Peyer's patch (tissue), 4 donors: ENCODE measurements at places on chromosomes 1 and 21. TPM values are rescaled to one million over a fixed set of nuclear protein-coding genes. Genes with fewer than 3 reads are reported as not detected.
A peak's percentile ranks its signal among the peaks of the same experiment; 100 is the strongest.

Gene DNAJC28
- total RNA-seq: not detected

Gene OLIG2
- total RNA-seq: not detected

Gene ZMYM1
- 9.6 TPM for total RNA-seq

DNA sequence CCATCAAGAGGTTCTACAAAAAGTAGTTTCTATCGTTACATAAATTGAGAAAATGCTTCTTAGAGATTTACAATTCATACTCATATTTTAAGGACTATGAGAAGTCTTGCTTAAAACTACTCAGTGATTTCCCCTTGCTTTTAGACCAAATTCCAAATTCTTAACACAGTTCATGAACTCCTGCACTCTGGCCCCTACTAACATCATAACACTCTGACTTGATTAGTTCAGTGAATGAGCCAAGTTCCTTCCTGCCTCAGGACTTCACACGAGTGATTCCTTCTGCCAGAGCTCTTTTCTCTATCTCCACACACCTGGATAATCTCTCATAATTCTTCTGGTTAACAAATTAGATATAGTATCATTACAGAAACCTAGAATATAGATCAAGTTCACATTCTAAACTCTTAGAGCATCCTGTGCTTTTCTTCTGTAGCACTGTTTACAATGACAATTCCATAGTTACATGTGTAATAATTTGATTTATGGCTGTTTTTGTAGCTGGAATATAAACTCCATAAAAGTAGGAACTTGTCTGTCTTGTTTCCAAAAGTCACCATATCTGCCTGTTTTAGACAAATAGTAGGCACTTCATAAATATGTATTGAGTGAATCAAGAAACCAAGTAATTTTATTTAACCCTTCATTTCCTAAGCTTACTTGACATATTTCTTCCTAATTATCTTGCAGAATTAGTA is 59.9 kb downstream of the NUF2 start:
- DNase-seq: no peak

DNA sequence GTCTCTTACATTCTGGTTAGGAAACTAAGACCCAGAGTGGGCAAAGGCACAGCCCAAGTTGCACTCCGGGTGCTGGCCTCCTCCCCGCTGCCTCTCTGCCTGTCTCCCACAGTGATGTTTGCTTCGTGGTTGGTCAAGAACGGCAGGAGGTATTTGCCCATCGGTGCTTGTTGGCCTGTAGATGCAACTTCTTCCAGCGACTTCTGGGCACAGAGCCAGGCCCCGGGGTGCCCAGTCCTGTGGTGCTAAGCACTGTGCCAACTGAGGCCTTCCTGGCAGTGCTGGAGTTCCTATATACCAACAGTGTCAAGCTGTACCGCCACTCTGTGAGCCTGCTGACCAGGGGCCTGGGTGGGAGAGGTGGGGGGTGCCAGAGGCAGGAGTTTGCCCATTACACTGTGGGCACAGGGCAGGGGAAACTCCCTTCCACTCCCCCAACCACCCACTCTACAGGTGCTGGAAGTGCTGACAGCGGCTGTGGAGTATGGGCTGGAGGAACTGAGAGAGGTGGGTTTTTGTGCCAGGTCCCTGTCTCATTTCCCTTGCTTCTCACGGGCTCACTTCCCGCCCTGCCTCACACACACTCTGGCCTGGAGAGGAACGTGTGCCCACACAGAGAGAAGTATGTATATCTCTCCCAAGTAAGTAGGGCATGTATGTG is 1.9 kb downstream of the BTBD19 start:
- peak; percentile 54 for DNase-seq

DNA sequence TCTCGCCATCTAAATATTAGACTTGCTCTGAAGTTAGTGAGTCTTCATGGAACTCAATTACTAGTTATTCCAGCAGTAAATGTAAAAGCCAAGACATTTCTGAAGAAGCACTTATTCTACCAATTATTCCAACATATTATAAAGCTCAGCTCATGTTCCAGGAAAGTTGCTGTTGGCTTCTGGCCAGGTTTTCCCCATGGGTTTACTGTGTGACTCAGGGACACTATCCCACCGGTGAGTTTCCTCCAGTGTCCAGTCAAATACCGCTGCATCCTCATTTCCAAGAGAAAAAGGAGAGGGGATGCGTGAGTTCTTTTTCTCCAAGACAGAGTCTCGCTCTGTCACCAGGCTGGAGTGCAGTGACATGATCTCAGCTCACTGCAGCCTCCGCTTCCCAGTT is 9.2 kb upstream of the HHIPL2 start:
- DNase-seq: no peak

GRCh38 chr1:237789619-237790018 is 101.1 kb downstream of the ZP4 start:
- no peak for DNase-seq

DNA sequence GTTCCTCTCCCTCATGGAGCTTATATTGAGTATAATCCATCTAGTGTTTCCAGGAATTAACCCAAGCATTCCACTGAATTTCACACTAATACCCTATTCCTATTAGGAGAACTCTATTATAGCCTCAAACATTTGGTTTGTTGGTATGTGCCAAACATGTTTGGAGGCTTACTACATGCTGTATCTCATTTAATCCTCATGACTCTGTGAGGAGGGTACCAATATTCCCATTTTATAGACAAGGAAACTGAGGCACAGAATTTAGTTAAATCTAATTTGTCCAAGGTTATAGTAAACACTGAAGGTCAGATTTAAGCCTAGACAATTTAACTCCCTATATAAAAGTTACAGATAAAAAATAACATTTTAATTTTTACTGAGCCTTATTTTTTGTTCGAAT is 9.1 kb downstream of the FLVCR1 start:
- DNase-seq: no peak

DNA sequence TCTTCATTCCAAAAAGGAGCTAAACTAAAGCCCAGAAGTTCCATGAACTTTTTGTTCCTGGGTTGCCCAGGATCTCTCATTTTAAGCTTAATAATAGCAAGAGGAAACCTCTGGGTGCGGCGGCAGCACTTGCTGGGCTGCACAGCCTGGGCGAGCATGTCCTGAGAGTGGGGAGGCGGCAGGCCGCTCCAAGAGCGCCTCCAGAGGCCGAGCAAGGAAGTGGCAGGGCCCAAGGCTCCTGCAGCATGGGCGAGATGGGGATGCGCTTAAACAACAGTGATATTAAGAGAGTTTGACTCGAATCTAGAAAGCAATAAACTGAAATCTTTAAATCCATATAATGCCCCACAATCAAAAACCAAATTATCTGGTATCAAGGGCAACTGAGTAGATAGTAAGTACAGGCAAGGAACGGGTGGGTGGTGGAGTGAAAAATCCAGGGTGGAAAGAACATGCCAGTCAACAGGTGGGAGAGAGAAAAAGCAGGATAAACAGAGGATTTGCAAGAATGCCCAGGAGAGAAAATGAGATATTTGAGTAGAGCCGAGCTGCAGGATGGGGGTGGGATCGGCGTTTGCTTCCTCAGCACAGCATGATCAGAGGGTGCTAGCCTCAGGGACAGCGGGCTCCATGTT is 14.1 kb upstream of the TNR start:
- no peak for DNase-seq
